Posterior cingulate gyrus (tissue), 11 donors: ENCODE measurements at places on chromosomes 12 and 14.

- no peak for DNase-seq
These were observed 30.7 kb upstream of the OVCH1 start for GRCh38 chr12:29528161-29528560.

DNA sequence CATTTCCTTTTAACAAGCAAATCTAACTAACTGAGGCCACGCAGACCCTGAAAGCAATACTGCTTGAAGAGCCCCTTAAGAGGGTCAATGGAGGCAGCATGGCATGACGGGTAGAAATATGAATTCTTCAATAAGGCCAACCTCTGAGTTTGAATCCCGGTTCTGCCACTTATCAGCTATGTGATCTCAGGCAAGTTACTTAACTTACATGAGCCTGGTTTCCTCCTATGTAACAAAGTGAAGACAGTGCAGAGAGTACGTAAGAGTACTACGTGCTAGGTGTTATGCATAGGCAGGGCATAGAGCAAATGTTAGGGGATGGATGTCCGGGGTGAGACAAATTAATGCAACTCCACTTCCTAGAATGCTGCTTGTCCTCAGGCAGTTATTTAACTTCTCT, 4.7 kb downstream of the HOMEZ start:
- no peak for DNase-seq

GRCh38 chr14:73459959-73460358, 1.6 kb upstream of the NUMB start:
- DNase-seq, result no peak

DNA sequence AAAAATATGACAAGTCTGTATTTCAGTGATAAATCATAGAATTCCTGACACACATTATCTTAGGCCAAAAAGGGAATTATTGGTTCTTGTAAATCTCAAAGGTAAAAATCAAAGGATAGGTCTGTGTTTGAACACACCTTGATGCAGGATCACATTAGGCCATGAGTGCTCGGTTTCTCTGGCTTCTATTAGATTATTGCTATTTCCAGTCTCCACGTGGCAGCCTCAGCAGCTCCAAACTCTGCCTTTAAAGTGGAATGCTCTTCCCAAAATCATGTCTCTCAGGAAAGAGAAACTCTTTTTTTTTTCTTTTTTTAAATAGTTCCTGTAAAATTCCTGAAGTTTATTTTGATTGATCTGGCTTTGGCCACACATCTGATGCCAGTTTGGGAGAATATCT, 105.6 kb upstream of the FRMD6 start:
- DNase-seq, result no peak

DNA sequence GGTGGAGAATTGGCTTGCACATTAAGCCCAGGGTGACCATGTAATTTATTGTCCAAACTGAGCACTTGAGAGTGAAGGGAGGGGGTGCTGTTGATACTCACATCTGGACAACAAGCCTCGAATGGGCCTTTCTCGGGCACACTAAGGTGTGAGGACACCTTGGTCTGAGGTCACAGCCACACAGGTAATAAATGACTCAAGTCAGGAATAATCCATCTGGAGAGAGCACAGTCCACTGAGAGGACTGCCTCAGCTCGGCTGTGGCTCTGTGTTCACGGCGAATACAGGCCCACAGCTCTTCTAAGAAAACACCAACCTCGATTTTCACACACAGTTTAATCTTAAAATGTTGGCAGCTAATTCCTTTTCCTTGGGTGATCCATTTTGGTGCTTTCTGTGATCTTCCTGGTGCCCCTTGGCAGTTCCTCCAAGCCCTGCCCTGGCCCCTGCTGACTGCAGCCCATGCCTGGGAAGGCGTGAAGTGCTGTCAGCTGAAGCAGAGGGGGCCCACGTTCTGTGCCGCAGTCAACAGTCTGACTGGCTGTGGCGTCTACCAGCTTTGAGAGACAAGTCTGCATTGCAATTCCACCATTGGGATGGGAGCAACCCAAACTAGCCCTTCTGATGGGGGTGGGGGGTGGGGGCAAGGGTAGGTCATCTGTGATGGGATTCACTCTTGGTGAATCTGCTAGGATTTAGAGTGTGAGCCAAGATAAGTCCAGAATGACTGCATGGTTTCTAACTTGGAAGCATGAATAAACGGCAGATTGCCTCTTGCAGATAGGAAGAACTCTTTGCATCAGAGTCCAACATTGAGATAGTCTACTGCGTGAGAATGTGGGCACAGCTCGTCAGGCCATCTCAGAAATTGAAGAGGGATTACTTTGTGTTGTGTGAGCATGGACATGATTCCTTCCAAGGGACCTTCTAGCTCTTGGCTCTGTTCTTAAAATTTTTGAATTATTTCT, 42.8 kb downstream of the ZNF664 start:
- DNase-seq, result no peak

GRCh38 chr12:121903202-121903601, 14.6 kb downstream of the PSMD9 start:
- no peak for DNase-seq

DNA sequence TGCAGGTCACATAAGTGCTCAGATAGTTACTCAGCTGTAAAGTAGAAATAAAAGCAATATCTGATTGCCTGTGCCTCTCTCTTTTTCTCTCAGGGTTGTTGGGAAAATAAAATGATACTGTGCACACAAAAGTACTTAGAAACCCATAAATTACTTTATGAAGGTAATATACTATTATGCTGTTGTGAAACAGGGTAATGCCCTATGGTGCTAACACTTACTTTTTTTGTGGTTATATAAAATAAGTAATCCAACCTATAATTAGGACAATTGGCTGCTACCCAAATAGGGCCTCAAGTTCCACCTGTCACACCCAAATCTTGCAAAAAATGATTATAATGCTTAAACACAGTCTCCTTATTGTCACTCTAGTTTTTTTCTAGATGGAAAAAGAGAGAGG, 50.6 kb downstream of the DAAM1 start:
- no peak for DNase-seq
